ENCODE measurements at places on chromosomes 6 and 20.

GRCh38 chr6:142367501-142368018, 65.8 kb downstream of the ADGRG6 start:
- DNase-seq, result no peak

DNA sequence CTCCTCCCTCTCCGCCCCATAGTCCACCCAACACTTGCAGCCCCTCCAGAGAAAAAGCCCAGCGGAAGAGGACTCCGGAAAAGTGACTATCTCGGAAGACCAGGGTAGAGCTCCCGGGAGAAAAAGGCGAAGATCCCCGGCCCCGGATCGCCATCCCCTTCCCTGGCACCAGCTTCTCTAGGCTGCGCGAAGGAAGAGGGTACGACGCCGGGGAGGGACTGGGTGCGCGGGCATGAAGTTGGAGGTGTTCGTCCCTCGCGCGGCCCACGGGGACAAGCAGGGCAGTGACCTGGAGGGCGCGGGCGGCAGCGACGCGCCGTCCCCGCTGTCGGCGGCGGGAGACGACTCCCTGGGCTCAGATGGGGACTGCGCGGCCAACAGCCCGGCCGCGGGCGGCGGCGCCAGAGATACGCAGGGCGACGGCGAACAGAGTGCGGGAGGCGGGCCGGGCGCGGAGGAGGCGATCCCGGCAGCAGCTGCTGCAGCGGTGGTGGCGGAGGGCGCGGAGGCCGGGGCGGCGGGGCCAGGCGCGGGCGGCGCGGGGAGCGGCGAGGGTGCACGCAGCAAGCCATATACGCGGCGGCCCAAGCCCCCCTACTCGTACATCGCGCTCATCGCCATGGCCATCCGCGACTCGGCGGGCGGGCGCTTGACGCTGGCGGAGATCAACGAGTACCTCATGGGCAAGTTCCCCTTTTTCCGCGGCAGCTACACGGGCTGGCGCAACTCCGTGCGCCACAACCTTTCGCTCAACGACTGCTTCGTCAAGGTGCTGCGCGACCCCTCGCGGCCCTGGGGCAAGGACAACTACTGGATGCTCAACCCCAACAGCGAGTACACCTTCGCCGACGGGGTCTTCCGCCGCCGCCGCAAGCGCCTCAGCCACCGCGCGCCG, 822 bp downstream of the FOXQ1 start:
- no peak for DNase-seq

GRCh38 chr6:134835993-134836392, 113.9 kb downstream of the ALDH8A1 start:
- DNase-seq, result peak; percentile 30

DNA sequence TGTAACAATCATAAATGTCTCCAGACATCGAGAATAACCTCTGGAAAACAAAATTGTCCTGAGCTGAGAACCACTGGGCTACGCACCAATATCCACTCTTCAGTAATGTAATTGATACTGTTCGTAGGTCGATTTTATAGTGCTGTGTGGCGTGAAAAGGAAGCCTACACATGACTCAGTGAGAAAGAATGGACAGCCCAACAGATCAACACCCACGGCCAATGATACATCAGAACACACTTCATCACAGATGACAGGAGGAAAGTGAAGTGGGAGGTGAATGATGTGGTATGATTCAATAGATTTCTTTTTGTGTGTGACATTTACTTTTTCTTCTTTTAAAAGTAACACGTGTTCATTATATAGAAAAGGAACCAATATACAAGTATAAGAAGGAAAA, 93.5 kb downstream of the RPS12 start:
- no peak for DNase-seq

DNA sequence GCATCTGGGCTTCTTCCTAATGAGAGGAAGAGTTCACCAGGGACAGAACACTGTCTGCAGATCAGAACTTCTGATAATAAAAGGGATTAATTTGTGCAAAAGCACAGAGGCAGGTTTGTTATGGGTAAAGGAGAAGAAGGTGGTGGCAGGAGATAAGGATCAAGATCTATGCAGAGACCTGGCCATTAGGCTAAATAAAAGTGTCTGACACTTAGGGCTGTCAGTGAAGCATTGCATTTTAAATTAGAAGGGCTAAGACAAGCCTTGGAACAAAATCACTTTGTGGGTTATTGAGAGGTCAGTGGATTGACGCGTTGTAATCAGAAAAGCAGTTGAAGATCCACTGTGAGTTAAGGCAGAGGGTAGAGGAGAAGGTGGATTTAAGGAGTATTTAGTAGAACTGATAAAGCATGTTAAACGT, 76.8 kb downstream of the MAP3K4 start:
- no peak for DNase-seq

DNA sequence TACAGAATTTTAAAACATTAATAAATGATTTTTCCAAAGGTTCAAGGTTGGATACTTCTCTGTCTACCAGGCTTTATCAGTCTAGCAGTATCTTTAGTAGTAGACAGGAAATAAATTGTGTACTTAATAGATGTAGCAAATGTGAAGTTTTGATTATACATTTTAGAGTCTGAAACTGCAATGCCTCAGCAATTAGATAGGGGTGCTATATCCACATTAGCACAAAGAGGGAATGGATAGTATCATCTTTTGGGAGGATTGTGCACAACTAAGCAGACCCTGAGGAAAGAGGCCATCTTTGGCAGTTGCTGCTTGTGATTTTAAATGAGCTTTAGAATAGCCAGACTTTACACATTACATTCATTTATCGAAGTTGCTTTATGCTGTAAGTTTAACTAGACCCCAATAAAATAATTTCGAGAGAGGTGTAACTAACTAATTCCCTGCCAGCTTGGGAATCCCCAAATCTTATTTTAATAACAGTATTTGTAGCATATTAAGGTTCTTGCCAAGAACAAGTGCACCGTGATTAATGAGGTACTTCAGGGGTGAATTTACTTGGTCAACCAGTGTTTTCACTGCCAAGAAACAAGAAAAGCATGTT, 2.8 kb downstream of the KCNQ5 start:
- DNase-seq, result no peak

GRCh38 chr6:168413018-168413720, 27.8 kb upstream of the SMOC2 start:
- DNase-seq, result no peak

- DNase-seq, result no peak
Measured at GRCh38 chr20:58580474-58580835, 65.3 kb upstream of the APCDD1L start.
